Subcutaneous preadipocyte (primary cell): ENCODE measurements at places on chromosomes 5 and 9. TPM values are rescaled to one million over a fixed set of nuclear protein-coding genes. Genes with fewer than 3 reads are reported as not detected.

Gene PURA
- total RNA-seq = 11.4 and 14.3 TPM in 2 replicates

Gene FCN2
- total RNA-seq = not detected in 2 replicates

Gene HTR1A
- total RNA-seq = not detected in 2 replicates

Gene ZNF454
- total RNA-seq = 0.78 and 1.8 TPM in 2 replicates

Gene GCNT4
- total RNA-seq = 0.37 and 0.39 TPM in 2 replicates

Gene SLC27A6
- total RNA-seq = under 0.01 and 0.37 TPM in 2 replicates

Gene TBC1D2
- total RNA-seq = 12.9 and 22.7 TPM in 2 replicates

Gene SMIM33
- not detected in 2 replicates for total RNA-seq

Gene FBP2
- total RNA-seq = under 0.01 TPM in 1 of 2 replicates, not detected in the other

Gene FOXE1
- total RNA-seq = not detected in 2 replicates

Gene C8G
- total RNA-seq = not detected in 2 replicates

Gene ZNF483
- total RNA-seq = 0.73 and 0.78 TPM in 2 replicates

Gene PANK3
- total RNA-seq = 27.9 and 43.2 TPM in 2 replicates

Gene ARL14EPL
- total RNA-seq = 0.20 TPM in 1 of 2 replicates, not detected in the other

Gene ANKRD18A
- not detected in 2 replicates for total RNA-seq
